COR-L47 (cell line): ENCODE measurements at places on chromosomes 1 and 21.

- DNase-seq: no peak
Observed at GRCh38 chr1:14553711-14554110, 44.8 kb upstream of the KAZN start.

- DNase-seq: no peak
Observed at GRCh38 chr1:116258668-116259419, 114.2 kb upstream of the ATP1A1 start.

- DNase-seq: no peak
Observed at GRCh38 chr1:19613171-19613703, 30.9 kb upstream of the NBL1 start.

DNA sequence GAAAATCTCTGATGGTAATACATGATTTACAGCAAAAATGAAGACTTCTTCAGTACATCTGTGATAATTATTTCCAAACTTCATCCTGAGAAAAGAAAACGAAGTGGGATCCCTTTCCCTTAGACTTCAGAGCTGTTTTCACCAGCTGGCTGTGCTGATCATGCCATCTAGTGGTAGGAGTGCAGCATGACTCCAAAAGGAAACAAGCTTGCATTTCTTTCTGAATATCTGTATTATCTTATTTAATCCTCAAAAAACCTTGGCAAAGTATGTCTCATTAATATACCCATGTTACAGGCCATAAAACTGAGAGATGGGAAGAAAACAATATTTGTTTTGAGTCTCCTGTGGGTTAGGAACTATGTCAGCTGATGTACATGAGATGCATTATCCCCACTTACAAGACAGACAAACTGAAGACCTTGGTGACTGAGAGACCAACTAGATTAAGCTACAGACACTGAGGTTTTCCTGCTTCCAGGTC lies 9.8 kb upstream of the GJA8 start:
- DNase-seq: no peak
